ENCODE measurements at places on chromosomes 2 and 18. TPM values are rescaled to one million over a fixed set of nuclear protein-coding genes. Genes with fewer than 3 reads are reported as not detected.

CERS6 gene
- total RNA-seq, result 33.0 TPM

ANKAR gene
- 0.44 TPM for total RNA-seq

ANKRD29 gene
- not detected for total RNA-seq

DNA sequence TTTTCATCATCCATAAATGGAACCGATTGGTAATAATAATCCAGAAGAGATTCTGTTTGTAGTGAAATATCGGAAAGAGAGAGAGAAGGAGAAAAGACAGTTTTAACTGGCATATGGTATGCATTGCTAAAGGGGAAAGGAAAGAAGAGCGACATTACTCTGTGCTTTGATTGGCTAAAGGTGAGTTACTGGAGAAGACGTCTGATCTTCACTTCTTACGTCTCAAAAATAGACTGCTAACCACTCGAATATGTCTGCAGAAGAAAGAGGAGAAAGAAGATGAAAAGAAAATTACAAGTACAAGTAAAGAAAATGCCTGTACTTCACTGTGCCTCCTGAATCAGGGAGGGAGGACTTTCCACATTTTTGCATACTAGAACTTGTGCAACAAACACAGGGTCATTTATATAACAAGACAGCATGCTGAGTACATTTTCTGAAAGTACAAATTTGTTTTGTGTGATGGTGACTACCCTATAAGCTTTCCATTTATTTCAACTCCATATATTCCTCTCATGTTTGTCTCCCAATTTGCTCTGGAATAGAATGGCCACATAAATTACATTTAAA, 787.2 kb downstream of the RNF144A start:
- no peak for DNase-seq

DNA sequence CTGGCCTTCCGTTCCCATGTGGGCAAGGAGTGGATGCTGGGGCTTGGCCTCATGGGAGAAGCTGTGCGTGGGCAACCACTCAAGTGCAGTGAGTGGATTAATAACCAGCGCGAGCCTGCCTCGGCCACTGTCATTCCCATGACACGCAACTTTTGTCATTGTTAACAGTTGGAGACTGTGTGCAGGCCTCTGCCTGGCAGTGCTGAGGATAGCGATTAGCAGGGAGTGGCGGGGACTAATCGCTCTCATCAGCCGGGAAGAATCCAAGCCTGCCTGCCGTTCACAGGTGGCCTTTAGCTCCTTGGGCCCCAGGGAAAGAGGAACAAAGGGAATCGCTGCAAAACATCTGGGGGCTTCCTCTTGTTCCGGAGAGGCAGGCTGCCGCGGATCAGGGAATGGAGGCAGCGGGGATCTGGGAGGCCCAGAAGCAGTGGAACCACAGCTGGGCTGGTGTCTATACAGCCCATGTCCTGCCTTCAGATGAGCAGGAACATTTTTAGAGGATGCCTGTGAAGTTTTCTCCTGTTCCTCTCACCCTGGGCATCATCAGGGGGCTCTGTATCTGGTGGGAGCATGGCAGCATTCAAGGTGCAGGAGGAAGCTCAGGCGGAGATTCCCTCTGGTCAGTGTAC, 53.8 kb downstream of the CTIF start:
- DNase-seq, result no peak

DNA sequence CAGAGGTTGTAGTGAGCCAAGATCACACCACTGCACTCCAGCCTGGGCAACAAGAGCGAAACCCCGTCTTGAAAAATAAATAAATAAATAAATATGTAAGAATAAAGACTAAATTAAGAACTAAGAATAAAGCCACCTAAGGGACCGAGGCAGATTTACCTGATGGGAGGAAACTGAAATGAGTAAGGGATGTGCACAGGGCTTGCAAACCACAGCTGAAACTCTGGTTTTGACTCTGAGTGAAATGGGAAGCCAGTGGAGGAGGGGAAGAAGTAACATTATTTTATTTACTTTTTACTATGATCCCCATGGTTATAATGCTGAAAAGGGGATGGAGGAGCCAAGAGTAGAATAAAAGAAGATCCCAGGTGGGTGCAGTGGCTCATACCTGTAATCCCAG, 107.3 kb downstream of the CABYR start:
- no peak for DNase-seq

Measured in SJSA1 (cell line).